ENCODE measurements at places on chromosomes 2 and 18. TPM values are rescaled to one million over a fixed set of nuclear protein-coding genes. Genes with fewer than 3 reads are reported as not detected.

GRCh38 chr2:50712569-50712968, 319.4 kb downstream of the NRXN1 start:
- no peaks in the 10 kb centered on the region for H3K27me3 ChIP-seq
- H3K4me1 ChIP-seq, result no peaks in the 10 kb centered on the region
- H3K4me3 ChIP-seq, result no peak overlapping the region
- H3K36me3 ChIP-seq, result no peaks in the 10 kb centered on the region
- H3K27ac ChIP-seq, result no peak overlapping the region

GRCh38 chr18:70416496-70416895, 127.7 kb downstream of the SOCS6 start:
- H3K4me3 ChIP-seq, result no peak overlapping the region
- peaks cover 9% of the 10 kb centered on the region for H3K27me3 ChIP-seq
- peaks cover 4% of the 10 kb centered on the region for H3K4me1 ChIP-seq
- H3K36me3 ChIP-seq, result no peaks in the 10 kb centered on the region

LAMA1 gene
- not detected for total RNA-seq

RUFY4 gene
- total RNA-seq, result 0.88 TPM

GRCh38 chr2:29706171-29706720, 215.1 kb downstream of the ALK start:
- no peaks in the 10 kb centered on the region for H3K4me1 ChIP-seq
- H3K27ac ChIP-seq, result no peak overlapping the region
- no peaks in the 10 kb centered on the region for H3K27me3 ChIP-seq
- H3K36me3 ChIP-seq, result no peaks in the 10 kb centered on the region

- no peaks in the 10 kb centered on the region for H3K36me3 ChIP-seq
- no peak overlapping the region for H3K27ac ChIP-seq
- H3K4me1 ChIP-seq, result no peaks in the 10 kb centered on the region
- H3K27me3 ChIP-seq, result no peaks in the 10 kb centered on the region
- H3K4me3 ChIP-seq, result no peak overlapping the region
These were observed 921.9 kb downstream of the CCDC85A start for GRCh38 chr2:57105694-57106093.

SRD5A2 gene
- total RNA-seq, result not detected

DNA sequence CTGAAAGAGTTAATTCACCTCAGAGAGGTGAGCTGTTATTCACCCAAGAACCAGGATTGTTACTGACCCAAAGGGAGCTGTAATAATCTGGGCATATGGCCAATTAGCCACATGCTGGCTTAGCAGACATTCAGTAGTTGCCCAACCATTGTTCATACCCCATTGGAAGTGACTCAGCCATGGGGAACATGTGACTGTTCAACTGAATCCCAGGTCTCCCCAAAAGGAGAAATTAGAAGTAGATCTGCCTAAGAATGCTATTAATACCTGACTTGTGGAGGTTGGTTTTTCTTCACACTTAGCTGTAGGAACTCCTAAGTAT, 272.6 kb upstream of the UBE2E3 start:
- H3K4me3 ChIP-seq, result no peak overlapping the region
- no peaks in the 10 kb centered on the region for H3K36me3 ChIP-seq
- peaks cover 1% of the 10 kb centered on the region for H3K27me3 ChIP-seq
- DNase-seq, result no peak
- no peaks in the 10 kb centered on the region for H3K4me1 ChIP-seq

VWA3B gene
- not detected for total RNA-seq

TMEM247 gene
- total RNA-seq, result not detected

GRCh38 chr2:157264099-157264498, 6.6 kb downstream of the GALNT5 start:
- H3K4me1 ChIP-seq, result peaks cover 22% of the 10 kb centered on the region
- DNase-seq, result no peak
- H3K27ac ChIP-seq, result no peak overlapping the region
- H3K27me3 ChIP-seq, result peaks cover 5% of the 10 kb centered on the region
- no peak overlapping the region for H3K4me3 ChIP-seq
- H3K36me3 ChIP-seq, result no peaks in the 10 kb centered on the region

OSBPL6 gene
- 4.0 TPM for total RNA-seq

DNA sequence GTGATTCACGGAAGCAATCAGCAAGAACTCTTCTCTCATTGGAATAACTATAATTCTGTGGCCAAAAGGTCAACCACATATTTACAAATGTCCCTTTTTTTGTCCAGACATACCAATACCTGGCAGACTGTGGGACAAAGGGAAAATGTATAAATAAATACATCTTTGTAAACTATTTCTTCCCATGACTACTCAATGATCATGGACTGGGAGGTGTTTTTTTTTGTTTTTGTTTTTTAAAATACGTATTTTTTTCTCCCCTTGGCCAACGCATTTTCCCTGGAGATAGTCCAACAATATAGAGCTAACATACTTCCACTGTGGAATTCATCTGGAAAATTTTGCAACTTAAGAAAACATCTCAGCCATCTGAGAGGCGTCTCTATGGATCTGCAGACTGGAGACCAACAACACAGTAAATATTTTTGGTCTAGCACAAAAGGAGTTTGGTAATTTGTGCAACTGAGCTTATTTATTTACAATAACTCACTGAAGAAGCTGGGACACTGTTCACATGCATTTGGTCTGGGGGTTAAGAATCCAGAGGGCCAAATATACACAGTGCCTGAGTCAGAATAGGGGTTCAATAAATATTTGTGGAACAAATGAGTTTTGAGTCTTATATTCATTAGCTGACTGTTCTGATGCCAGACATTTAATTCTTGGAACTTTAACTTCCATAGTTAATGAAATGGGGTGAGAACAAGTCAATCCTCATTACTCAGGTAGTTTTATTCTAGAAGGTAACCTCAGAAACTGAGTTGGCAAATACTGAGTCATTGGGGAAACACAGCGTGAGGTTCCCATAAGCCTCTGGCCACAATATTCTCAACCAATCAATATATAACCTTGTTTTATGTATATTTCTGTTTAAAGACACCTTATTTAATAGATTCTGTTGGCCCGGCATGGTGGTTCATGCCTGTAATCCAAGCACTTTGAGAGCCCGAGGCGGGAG, 36.2 kb downstream of the CCBE1 start:
- peaks cover 2% of the 10 kb centered on the region for H3K27me3 ChIP-seq
- H3K36me3 ChIP-seq, result no peaks in the 10 kb centered on the region
- DNase-seq, result no peak
- no peak overlapping the region for H3K27ac ChIP-seq
- no peak overlapping the region for H3K4me3 ChIP-seq

DNA sequence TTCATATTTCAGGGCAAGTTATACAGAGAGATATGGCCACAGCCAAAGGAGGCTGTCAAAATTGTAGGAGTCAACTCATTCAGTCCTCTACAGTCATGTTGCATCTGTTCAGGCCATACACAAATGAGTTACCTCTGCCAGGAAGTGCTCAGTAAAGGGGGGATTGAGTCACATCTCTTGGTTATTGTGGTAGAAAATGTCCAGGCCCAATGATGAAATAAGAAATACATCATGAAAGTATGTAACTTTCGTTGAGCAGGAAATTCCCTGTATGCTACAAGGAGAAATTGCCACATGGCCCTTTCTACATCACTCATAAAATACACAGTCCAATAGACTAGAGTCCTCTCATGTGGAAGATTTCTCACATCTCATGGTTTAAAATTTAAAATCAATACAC, 103.9 kb upstream of the COL3A1 start:
- H3K27me3 ChIP-seq, result no peaks in the 10 kb centered on the region
- no peaks in the 10 kb centered on the region for H3K36me3 ChIP-seq
- no peak overlapping the region for H3K27ac ChIP-seq

DNA sequence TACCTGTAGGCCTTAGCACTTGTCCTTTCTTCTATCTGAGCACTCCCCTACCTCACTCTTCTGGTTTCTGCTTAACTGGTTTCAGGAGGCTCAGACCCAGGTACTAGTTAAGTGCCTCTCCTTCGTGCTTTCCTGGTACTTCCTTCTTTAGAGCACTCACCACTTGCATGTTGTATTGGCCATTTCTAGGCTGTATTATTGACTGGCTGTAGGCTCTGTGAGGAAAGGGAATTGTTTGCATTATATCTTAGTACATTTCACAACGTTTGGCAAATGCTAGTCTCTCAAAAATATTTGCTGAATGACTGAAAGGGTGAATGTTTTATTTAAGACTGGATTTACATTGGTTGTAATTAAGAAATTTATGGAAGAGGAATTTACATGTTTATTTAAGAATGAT, 36.0 kb upstream of the SCN1A start:
- H3K27ac ChIP-seq, result no peak overlapping the region
- H3K27me3 ChIP-seq, result peaks cover 7% of the 10 kb centered on the region
- H3K4me3 ChIP-seq, result no peak overlapping the region

DNA sequence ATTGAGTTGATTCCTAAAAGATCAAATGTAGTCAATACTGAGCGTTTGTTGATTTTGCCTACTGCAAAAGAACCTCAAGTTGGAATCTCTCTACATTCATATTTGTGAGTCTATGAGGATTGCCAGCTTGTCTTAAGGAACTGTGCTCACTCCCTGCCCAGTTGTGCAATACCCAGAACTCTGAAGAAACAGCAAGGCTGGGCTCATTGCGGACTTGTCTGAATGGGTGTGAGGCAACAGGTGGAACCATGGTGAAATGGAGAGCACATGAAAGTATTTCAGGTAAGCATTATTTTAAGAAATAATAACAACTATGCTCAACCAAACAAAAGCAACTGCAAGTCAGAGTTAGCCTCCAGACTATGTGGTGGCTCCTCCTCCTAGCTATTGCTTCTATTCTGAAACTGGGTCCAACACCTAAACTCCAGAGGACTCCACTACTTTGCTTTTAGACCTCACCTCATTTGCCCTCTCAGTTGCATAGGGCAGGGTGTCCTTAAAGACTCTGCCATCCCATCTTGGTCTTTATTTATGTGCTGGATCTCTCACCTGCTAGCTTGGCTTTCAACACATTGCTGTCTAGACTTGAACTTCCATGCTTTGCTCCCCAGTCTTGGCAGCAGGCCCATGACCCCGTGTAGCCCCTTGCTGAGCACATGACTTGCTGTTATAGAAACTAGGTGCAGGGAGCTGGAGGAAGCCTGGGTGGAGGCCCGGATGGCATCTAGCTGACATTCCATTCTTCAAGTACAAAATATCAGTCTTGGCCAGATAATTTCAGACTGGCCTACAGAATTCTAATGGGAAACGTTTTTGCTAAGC, 94.8 kb upstream of the ARL5A start:
- no peaks in the 10 kb centered on the region for H3K4me1 ChIP-seq
- no peak for DNase-seq
- H3K36me3 ChIP-seq, result no peaks in the 10 kb centered on the region
- H3K4me3 ChIP-seq, result no peak overlapping the region
- no peak overlapping the region for H3K27ac ChIP-seq
- peaks cover 17% of the 10 kb centered on the region for H3K27me3 ChIP-seq

- no peaks in the 10 kb centered on the region for H3K36me3 ChIP-seq
- no peaks in the 10 kb centered on the region for H3K4me1 ChIP-seq
- H3K27me3 ChIP-seq, result no peaks in the 10 kb centered on the region
- no peak overlapping the region for H3K4me3 ChIP-seq
These were observed 252.2 kb upstream of the SPHKAP start for GRCh38 chr2:228433721-228434120.

SULT1C4 gene
- not detected for total RNA-seq

GRCh38 chr2:50680646-50681045, 351.3 kb downstream of the NRXN1 start:
- H3K4me3 ChIP-seq, result no peak overlapping the region
- DNase-seq, result no peak

- no peaks in the 10 kb centered on the region for H3K27me3 ChIP-seq
- no peak for DNase-seq
- H3K4me1 ChIP-seq, result peaks cover 8% of the 10 kb centered on the region
- no peak overlapping the region for H3K27ac ChIP-seq
- no peaks in the 10 kb centered on the region for H3K36me3 ChIP-seq
These were observed 30.0 kb upstream of the RAPH1 start for GRCh38 chr2:203565076-203565475.

DNA sequence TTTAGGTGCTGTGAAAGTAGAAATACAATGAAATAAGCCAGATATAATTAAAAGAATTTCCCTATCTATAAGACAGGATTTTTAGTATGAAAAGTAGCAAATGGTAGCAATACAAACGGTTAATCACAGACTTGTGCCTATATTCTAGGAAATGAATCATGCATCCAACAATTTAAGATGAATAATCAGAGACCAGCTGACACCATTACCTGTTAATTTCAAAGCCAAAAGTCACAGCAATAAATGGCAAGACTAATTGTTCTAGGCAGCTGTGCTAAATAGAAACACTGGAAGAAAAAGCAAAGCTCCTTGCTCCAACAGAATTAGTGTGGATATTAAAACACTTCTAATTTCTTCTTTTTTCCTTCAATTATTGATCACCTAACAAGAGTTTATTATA, 35.1 kb upstream of the MPP4 start:
- no peak overlapping the region for H3K4me3 ChIP-seq
- H3K27ac ChIP-seq, result no peak overlapping the region
- no peaks in the 10 kb centered on the region for H3K27me3 ChIP-seq
- H3K4me1 ChIP-seq, result peaks cover 10% of the 10 kb centered on the region
- H3K36me3 ChIP-seq, result peaks cover 26% of the 10 kb centered on the region
- DNase-seq, result no peak

- peaks cover 17% of the 10 kb centered on the region for H3K4me1 ChIP-seq
- DNase-seq, result no peak
- no peak overlapping the region for H3K27ac ChIP-seq
- H3K27me3 ChIP-seq, result no peaks in the 10 kb centered on the region
These were observed 68.3 kb downstream of the ATL2 start for GRCh38 chr2:38308821-38309220.

GRCh38 chr2:45014016-45014702, 4.9 kb upstream of the SIX2 start:
- peaks cover 70% of the 10 kb centered on the region for H3K27me3 ChIP-seq
- H3K4me3 ChIP-seq, result no peak overlapping the region
- H3K36me3 ChIP-seq, result no peaks in the 10 kb centered on the region
- peak; percentile 52 for DNase-seq
- H3K27ac ChIP-seq, result no peak overlapping the region
- peaks cover 10% of the 10 kb centered on the region for H3K4me1 ChIP-seq

DNA sequence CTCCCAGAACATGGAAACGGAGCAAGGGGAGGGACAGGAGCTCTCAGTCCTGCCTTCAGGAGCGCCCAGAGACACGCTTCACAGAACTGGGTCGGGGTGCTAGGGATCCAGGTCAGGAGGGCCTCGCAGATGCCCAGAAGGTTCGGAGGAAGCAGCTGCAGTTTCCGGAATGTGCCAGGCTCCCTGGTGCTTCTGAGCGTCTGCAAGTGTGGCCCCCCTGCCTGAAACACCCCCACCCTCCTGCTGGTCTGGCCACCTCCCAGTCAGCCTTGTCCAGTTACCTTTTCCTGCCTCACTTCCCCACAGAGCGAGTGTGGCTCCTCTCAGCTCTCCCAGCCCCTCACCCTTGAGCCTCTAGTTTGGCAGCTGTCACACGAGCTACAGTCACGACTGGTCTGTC, 88.3 kb upstream of the TAF1B start:
- no peak overlapping the region for H3K27ac ChIP-seq
- H3K36me3 ChIP-seq, result no peaks in the 10 kb centered on the region
- H3K4me1 ChIP-seq, result peaks cover 43% of the 10 kb centered on the region
- no peak overlapping the region for H3K4me3 ChIP-seq
- peaks cover 37% of the 10 kb centered on the region for H3K27me3 ChIP-seq
- DNase-seq, result no peak

- H3K36me3 ChIP-seq, result no peaks in the 10 kb centered on the region
- no peak for DNase-seq
- no peak overlapping the region for H3K27ac ChIP-seq
- no peak overlapping the region for H3K4me3 ChIP-seq
These were observed 297.8 kb upstream of the TFPI start for GRCh38 chr2:187851955-187852561.

MARCHF4 gene
- total RNA-seq, result not detected

GRCh38 chr18:23982155-23983079, 32.1 kb upstream of the TTC39C start:
- H3K4me3 ChIP-seq, result no peak overlapping the region
- peaks cover 43% of the 10 kb centered on the region for H3K4me1 ChIP-seq
- H3K27me3 ChIP-seq, result no peaks in the 10 kb centered on the region
- peak; percentile 41 for DNase-seq
- H3K36me3 ChIP-seq, result peaks cover 7% of the 10 kb centered on the region

GRCh38 chr18:35045121-35045520, 3.9 kb downstream of the MAPRE2 start:
- H3K4me3 ChIP-seq, result peak overlapping the region; percentile 85
- H3K36me3 ChIP-seq, result peaks cover 19% of the 10 kb centered on the region
- no peaks in the 10 kb centered on the region for H3K27me3 ChIP-seq
- peak overlapping the region; percentile 98 for H3K27ac ChIP-seq
- no peak for DNase-seq
